ENCODE measurements at places on chromosomes 4 and X. TPM values are rescaled to one million over a fixed set of nuclear protein-coding genes. Genes with fewer than 3 reads are reported as not detected.
A peak's percentile ranks its signal among the peaks of the same experiment; 100 is the strongest.

The ARHGAP36 gene
- total RNA-seq = not detected

GRCh38 chr4:23999714-24000469 is 110.0 kb upstream of the PPARGC1A start:
- no peak overlapping the region for H3K27ac ChIP-seq
- no peaks in the 10 kb centered on the region for H3K27me3 ChIP-seq
- H3K4me3 ChIP-seq = no peak overlapping the region
- no peak for DNase-seq

DNA sequence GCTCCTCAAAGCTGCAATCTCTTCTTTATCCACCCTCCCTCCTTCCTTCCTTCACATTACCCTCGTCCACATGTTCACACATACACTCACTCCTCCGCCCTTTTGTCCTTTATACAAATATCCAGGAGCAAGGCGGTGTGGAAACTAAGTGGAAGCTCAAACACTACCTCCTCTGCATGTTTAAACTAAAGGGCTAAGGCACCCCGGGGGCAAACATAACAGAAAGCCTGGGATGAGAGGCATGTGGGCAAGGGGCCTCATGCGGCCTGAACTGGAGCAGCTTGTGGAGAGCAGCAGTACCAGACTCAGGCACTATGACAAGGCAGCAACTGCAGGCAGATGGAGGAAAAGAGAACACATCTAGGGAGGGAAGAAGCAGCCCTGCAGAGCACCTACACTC is 9.5 kb downstream of the MAB21L2 start:
- H3K4me3 ChIP-seq = no peak overlapping the region
- no peak for DNase-seq
- peaks cover 29% of the 10 kb centered on the region for H3K36me3 ChIP-seq
- H3K27ac ChIP-seq = 0 out of 3 replicates have a peak overlapping the region, but pooled peaks have one; percentile 12
- no peaks in the 10 kb centered on the region for H3K27me3 ChIP-seq

- H3K4me1 ChIP-seq = no peaks in the 10 kb centered on the region
- H3K27me3 ChIP-seq = no peaks in the 10 kb centered on the region
- H3K27ac ChIP-seq = no peak overlapping the region
- H3K36me3 ChIP-seq = no peaks in the 10 kb centered on the region
Observed at GRCh38 chr4:336099-336892, 1.3 kb upstream of the ZNF141 start.

DNA sequence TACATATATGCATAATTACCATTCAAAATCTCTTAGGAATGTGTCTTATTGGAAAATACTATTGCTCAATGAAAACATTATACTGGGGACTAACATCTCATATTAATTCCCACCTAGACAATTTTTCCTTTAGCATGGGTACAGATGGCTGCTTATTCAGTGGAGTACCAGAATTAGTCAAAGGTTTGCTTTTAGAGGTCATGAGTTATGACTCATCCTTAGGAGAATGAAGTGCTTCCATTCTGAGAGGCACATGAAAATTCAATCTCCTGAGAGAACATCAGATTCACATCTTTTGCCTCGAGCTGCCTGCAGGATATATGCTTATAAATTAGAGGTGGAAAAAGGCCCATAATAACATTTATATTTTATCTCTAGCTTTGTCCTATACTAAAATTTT is 378.0 kb upstream of the DMD start:
- H3K36me3 ChIP-seq = no peaks in the 10 kb centered on the region
- no peak overlapping the region for H3K27ac ChIP-seq
- H3K27me3 ChIP-seq = no peaks in the 10 kb centered on the region
- no peaks in the 10 kb centered on the region for H3K4me1 ChIP-seq
- no peak for DNase-seq
- no peak overlapping the region for H3K4me3 ChIP-seq
